ENCODE measurements at places on chromosomes 1 and 21.
A peak's percentile ranks its signal among the peaks of the same experiment; 100 is the strongest.

- no peak for DNase-seq
Observed at GRCh38 chr1:191595170-191595569, 563.1 kb upstream of the RGS18 start.

DNA sequence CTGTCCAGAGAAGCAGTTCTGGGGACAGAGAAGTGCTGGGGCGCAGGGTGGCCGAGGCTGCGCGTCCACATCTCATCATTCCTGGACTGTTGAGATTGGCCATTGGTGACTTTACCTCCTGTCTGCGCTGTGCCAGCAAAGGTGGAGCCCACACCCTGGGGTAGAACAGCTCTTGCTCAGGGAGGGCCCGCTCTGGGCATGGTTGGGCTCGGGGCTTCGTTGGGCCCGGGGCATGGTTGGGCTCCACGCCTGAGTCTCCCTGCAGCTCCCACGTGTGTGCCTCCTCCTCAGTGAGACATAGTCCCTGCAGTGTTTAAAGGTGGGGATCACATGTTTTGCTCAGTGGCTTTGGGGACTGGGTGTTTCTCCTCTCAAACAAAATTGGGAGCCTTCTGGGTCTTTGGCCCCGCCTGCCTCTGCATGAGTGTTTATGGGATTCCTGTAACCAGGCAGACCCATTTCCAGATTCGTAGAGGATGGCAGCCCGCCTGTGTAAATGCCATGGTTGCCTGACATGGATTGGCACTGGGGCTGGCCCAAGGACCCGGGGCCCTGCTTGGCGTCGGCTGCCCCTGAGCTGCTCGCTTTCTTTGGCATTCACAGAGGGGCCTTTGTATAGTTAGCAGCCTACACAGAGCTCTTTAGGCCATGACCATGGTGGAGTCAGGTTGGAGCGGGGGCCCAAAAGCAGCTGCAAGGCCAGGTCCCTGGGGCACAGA is 104.6 kb downstream of the TLR5 start:
- DNase-seq: no peak

DNA sequence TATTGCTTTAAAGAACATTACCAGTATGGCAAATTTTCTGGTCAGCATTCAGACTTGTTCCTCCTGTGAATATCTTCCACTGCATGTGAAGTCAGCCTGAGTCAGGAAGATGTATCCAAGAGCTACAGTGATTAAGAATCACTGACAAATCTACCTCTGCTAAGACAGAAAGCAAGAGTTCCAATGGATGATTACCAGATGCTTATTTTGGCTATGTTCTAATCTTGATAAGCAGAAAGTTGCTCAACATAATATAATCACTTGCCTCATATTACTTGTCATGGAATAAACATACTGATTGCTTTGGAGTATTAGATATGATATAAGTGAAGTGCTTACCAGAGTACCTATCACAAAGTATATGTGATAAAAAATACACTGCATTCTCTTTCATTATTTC is 738.1 kb downstream of the ADGRL2 start:
- no peak for DNase-seq

DNA sequence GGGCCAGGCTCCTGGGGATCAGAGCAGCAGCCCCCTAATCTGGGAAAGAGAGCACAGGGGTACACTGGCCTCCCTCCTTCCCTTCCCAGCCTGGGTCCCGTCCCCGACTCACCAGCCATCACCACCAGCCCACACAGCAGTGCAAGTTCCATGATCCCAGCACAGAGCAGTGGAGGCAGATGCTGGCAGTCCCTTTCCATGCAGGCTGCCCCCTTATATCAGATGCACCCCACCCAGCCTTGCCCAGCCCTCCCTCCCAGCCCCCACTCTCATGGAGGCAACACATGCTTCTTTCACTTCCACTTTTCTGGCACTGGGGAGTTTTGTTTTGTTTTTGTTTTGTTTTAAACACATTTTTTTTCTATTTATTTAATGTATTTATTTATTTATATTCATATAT is at the start of gene PLA2G2D:
PLA2G2D (minus strand) TSS at position 190 of the 400 bp plus-strand sequence; CDS start at position 152, 38 bp downstream.
- no peak for DNase-seq

- no peak for DNase-seq
Observed at GRCh38 chr1:201260236-201260590, 23.1 kb upstream of the PKP1 start.

GRCh38 chr21:26171258-26172100 is 909 bp upstream of the APP start:
- no peak for DNase-seq

DNA sequence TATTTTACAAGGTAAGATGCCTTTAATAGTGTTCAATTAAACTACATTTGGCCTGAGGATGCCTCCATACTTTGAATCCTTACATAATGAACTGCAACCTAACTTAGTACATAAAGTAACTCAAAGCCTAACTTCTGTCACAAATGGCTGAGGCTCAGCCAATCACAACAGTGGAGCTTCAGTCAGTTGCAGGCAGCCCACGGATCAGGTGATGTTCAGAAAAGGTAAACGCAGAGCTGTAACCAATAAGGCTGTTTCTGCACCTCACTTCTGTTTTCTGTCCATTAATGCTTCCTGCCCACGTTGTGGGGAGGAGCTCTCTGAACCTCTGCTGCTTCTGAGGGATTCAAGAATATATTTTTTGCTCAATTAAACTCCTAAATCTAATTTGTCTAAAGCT is 94.8 kb upstream of the KIAA0040 start:
- peak; percentile 45 for DNase-seq

DNA sequence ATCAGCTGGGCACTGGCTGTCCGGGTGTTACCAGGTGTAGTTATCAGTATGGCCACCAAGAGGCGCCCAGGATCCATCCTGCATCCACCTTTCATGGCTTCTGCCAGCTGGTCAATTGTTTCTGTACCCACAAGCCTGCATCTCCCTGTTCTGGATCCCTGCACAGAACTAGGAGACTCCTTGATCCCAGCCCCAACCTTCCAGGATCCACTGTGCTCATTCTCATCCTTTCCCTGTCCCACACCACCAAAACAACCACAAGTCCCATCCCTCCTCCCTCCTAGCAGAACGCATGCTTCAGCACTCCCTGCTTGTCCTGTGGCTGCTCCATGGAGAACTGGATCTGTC is 27.2 kb upstream of the FOXE3 start:
- DNase-seq: no peak

- DNase-seq: no peak
Observed at GRCh38 chr1:243379706-243380105, 123.9 kb downstream of the SDCCAG8 start.
